M059J (cell line): ENCODE measurements at places on chromosomes 13 and 19. TPM values are rescaled to one million over a fixed set of nuclear protein-coding genes. Genes with fewer than 3 reads are reported as not detected.

The NBEA gene
- 2.9 and 6.4 TPM in 2 replicates for total RNA-seq

The ZNF256 gene
- 4.8 and 6.7 TPM in 2 replicates for total RNA-seq

The ZNF823 gene
- 10.1 and 17.0 TPM in 2 replicates for total RNA-seq

The CNN1 gene
- total RNA-seq: 30.5 and 31.4 TPM in 2 replicates

- DNase-seq: no peak
These were observed 1.4 kb downstream of the TMEM272 start for GRCh38 chr13:51843529-51843928.

GRCh38 chr13:91045351-91046034 lies 302.0 kb upstream of the MIR17HG start:
- no peak for DNase-seq

- no peak for DNase-seq
These were observed 140.6 kb downstream of the KDM4B start for GRCh38 chr19:5109560-5109959.

- no peak for DNase-seq
These were observed 1813.4 kb downstream of the PCDH9 start for GRCh38 chr13:65416784-65417183.

GRCh38 chr13:84934911-84935310 lies 864.3 kb downstream of the SLITRK6 start:
- no peak for DNase-seq

GRCh38 chr13:81917810-81918209 lies 1576.9 kb upstream of the SPRY2 start:
- no peak for DNase-seq
